ENCODE measurements at places on chromosomes 3 and 15.

GRCh38 chr3:64022451-64023186 is 675 bp downstream of the PSMD6 start:
- peak; percentile 2 for ATAC-seq

DNA sequence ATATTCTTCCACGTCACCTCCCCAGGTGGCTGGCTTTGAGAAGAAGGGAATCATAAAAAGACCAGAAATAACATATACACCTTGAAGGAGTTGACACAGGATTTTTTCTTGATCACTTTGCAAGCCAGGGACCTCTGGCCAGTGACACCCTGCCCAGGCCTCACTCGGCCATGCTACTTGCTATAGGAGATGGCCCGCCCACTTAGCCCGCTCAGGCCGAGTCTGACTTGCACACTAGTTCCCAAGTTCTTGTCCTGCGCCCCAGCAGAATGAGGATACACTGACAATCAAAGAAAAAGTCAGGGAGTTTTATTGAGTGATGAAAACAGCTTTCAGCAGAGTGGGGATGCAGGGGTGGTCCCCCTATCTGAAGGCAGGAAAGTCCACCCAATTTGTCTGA is 1046.1 kb upstream of the CFAP20DC start:
- no peak for ATAC-seq

- ATAC-seq = no peak
These were observed 334.7 kb upstream of the RASGRP1 start for GRCh38 chr15:38899300-38899699.

DNA sequence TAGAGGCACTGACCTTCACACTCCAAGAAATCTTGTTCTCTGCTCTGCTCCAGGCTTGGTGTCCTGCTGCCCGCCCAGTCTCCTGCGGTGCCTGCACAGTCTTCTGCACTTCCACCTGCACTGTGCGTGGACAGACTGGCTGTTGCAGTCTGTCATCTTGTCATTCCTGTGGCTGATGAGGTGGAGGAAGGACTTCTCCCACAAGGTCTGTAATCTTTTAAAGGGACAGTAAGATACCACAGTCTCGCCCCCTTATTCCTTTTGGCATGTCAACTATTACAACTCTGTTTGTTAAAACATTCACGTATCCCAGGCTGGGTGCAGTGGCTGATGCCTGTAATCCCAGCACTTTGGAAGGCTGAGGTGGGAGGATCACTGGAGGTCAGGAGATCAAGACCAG is 54.1 kb upstream of the IGF2BP2 start:
- ATAC-seq = no peak

DNA sequence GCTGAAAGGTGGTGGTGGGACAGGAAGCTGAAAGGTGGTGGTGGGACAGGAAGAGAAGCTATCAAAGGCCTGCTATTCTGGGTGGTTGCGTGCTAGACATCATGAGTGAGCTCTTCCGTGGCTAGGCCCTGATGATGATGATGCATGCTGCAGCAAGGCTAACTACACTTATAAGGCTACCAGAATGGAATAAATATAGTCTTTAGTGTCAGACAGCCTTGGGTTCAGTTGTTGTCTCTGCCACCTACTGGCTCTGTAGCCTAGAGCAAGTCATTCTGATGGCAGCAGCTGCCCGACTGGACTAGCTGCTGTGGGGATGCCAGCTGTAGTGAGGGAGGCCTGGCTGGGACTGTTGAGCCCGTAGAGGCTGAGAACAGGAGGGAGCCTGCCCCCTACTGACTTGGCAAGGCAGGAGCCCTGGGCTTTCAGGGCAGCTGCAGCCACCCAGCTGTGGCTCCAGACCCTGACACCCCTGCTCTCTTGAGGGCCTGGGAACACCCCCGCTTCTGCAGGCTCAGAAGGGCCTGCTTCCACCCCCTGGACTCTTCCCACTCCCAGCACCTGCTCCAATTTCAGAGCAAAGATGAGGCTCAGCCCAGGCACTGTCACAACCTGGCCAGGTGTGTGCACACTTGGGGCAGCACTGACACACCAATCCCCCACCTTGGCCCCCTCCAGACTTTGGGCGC is 21.4 kb upstream of the ZBED2 start:
- no peak for ATAC-seq

DNA sequence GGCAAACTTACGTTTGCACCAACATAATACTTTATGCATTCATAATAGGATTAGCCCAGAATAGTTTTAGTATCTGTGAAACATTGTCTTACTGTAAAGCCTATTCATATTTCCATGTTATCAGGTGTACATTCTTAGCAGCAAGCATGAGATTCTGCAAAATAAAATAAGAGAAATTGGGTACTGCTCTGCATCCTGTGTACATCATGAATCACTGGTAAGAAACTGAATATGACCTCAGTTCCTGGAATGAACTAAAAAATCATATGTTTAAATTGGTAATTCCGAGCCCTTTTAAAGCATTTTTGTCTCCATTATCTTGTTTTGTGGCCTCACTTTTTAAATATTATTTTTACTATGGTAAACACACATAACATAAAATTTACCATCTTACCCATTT is 605.1 kb downstream of the ROBO1 start:
- ATAC-seq = no peak

- no peak for ATAC-seq
These were observed 7.2 kb downstream of the POLR2H start for GRCh38 chr3:184368586-184369183.

GRCh38 chr15:63895787-63896218 is 62.1 kb upstream of the HERC1 start:
- ATAC-seq = no peak

DNA sequence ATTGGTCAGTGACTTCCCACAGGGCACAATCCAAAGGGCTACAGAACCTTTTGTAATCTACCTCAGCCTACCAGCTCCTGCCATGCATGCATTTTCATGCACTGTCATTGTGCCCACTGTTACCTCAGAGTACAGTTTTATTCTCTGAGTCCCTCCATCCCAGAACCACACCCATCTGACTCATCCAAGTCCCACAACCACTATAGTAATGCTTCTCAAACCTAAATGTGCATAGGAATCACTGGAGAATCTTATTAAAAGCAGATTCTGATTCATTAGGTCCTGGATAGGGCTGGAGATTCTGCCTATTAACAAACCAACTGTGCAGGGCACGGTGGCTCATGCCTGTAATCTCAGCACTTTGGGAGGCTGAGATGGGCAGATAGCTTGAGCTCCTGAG is 3.7 kb upstream of the B3GALNT1 start:
- no peak for ATAC-seq

- ATAC-seq = no peak
These were observed 253.1 kb downstream of the NLGN1 start for GRCh38 chr3:173650596-173650995.

- no peak for ATAC-seq
These were observed 57.6 kb upstream of the CHRM5 start for GRCh38 chr15:33910741-33911140.

DNA sequence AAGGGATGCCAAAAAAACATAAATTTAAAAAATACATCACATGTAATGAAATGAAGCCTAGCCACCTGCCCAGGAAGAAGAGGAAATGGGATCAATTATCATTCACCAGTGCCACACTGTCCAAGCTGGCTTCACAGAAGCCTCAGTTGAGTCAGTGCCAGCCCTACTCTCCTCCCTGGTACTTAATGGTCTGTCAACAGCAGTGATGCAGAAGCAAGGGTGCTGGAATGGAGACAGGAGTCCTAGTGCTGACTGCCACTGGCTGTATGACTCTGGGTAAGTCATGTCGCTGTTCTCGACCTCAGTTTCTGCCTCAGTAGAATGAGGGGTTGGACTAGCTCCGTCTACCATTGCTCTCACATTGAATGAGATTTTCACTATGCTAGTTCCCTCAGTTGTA is 78.5 kb upstream of the LARS2 start:
- no peak for ATAC-seq

DNA sequence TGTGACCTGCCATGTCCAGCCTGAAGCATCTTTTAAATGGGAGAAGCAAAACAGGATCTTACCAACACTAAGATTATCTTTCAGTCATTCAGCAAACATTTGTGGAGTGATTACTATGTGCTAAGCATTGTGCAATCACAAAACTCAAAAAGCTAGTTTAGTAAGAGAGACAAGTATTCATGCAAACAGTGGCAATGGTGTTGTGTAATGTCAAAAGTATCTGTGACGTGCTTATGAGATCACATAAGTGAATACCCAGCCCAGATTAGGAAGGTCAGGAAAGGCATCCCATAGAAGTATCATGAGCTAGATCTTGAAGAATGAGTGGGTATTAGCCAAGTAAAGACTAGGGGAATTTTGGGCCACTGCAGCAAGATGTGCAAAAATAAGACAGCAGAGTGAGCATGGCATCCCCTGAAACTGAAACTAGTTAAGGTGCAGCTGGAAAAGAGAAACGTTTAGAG is 32.1 kb downstream of the SEC62 start:
- no peak for ATAC-seq

DNA sequence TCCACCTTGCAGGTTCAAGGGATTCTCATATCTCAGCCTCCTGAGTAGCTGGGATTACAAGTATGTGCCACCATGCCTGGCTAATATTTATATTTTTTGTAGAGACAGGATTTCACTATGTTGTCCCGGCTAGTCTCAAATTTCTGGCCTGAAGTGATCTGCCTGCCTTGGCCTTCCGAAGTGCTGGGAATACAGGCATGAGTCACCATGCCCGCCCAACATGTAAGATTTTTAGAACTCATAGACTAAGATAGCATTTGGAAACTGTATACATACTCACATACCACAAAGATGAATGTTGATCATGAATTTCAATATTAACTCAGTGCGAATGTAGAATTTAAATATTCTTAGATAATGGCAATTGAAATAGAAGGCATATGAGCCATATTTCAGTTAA is 718.9 kb downstream of the NLGN1 start:
- no peak for ATAC-seq

Measured in gastroesophageal sphincter (tissue), 4 donors.